ENCODE measurements at places on chromosomes 1 and 21.
A peak's percentile ranks its signal among the peaks of the same experiment; 100 is the strongest.

DNA sequence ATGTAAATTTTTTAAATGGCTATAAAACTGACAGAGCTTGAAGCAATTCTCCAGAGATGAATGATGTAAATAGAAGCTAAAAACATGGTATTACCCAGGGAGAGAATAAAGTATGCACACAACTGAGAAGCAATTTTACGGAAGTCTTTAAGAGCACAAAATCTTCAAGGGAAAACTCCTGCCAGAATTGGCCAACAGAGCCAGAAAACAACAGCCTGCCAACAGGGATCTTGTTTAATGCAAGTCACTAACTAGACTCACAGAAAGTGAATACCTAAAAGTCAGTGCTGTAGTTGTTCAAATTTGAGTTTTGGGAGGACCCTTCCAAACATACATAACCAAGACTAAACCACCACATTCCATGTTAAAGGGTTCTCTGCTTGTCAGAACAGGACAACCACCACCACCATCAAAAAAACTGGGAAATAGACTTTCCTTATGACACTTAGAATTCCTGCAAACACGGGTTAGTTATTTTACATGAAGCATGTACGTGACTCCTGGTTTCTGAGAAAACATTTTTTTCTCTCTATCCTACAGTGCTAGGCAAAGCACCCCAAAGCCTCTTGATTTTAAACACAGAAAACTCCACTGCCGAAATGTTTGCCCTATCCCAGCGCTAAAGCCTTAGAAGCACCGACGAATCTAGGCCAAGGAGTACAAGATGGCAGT lies 1.6 kb downstream of the EPS15 start:
- DNase-seq: no peak

- DNase-seq: peak; percentile 44
Observed at GRCh38 chr1:244254467-244254866, 197.2 kb downstream of the ADSS2 start.

GRCh38 chr1:69567652-69568420 lies at the start of gene LRRC7:
LRRC7 (plus strand) TSS chr1:69567922; CDS start chr1:69568640, 718 bp downstream.
- peak; percentile 36 for DNase-seq

DNA sequence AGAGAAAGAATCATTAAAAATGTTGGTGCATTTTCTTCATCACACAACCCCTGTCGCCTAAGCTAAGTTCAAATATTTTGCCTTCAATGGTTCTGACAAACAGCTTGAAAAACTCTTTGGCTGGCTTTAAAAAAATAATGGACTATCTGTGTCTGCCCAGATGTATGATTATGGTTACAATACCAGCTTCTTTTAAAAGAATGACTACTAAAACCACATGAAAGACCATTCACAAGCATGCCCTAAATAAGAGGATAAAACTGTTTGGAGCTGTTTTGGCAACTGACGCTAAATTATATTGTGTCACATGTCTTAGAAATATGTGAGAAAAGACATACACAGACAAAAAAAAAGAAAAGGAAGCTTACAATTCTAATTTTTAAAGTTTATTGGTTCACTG lies 23.7 kb upstream of the PLPPR4 start:
- DNase-seq: no peak

- no peak for DNase-seq
Observed at GRCh38 chr1:160797861-160798273, 1.9 kb downstream of the LY9 start.

Measured in hematopoietic multipotent progenitor cell (in vitro differentiated cells).